Activated gamma-delta T cell (primary cell): ENCODE measurements at places on chromosomes 3 and 15.

DNA sequence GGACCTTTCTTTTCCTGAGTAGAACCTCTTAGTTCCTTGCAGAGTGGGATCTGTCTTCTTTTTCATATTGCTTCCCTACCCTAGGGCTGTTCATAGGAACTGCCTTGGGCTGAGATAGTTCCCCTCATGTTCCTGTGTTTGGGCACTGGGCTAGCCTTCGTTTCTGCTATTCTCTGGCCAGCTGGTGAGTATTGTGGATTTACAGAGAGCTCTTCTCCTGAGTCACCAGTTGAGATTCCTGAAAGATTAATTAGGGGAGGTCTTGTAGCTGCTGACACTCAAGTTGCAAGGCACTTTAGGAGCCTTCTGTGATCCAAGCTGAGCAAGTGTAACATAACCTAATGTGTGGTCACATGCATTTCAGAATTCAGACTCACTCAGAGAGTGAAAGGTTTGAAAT, 30.7 kb downstream of the CHD2 start:
- DNase-seq: no peak

GRCh38 chr15:54843006-54843405, 353.7 kb downstream of the RSL24D1 start:
- no peak for DNase-seq

- no peak for DNase-seq
These were observed 6.1 kb downstream of the SKOR1 start for GRCh38 chr15:67831363-67831762.

DNA sequence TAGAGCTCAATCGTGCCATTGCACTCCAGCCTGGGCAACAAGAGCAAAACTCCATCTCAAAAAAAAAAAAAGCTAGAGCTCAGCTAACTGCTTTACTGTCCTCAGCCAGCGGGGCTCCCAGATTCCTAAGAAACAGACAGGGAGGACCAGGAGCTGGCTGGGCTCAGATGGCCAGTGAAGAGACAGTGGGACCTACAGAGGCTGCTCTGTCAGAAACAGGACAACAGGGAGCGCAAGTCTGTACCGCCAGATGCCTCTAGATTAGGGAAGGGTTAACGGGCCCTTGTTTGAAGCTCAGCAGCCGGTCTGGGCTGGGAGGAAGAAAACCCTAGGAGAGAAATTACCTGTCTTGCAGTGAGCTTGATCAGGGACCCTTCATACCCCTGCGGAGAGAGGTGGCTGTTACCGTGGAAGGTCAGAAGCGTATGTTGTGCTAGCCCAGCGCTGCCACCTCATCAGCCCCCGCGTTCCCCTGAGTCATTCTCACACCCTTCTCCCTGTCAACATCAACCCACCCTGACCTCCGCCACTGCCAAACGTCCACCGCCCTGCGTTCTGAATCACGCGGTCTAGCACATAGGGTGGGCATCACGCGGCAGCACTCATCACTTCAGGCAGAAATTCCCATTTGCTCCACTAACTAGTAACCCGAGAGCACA, 25.3 kb downstream of the RBPMS2 start:
- DNase-seq: no peak

DNA sequence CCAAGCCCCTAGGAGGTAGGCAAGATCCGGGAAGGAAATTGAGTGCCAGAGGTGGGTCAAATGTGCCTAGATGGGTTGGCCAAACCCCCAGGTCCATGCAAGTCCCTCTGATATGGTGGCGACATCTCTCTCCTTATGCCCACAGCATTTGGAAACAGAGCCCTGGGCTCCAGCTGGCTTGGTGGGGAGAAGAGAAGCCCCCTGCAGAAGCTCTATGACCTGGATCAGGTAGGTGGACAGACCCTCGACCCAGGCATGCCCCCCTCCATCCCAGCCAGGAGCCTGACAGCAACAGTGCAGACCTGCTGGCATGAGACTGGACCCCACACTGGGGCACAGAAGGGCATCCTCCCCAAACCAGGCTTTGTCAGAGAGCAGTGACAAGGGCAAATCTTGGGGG, 12.2 kb downstream of the CHST13 start:
- DNase-seq: no peak

- no peak for DNase-seq
These were observed 2.7 kb downstream of the IGF1R start for GRCh38 chr15:98651036-98651481.

GRCh38 chr3:191397771-191398170, 63.2 kb upstream of the PYDC2 start:
- DNase-seq: no peak

DNA sequence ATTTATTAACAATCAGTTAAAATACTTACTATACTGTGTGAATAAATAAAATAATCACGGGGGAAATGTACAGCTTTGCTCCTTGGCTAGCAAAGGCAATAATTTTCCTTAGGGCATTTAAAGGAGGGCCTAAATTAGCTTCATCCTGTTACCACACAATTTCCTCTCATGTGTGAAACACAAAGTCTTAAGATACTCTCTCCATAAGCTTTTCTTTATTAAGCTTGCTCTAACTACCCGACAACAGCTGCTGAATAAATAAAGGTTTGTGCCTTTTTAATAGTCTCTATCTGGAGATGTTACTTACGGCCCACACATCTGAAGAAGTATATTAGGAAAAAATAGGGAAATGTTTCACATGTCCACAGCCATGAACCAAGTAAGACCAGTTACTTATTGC, 29.7 kb downstream of the ZNF106 start:
- no peak for DNase-seq

DNA sequence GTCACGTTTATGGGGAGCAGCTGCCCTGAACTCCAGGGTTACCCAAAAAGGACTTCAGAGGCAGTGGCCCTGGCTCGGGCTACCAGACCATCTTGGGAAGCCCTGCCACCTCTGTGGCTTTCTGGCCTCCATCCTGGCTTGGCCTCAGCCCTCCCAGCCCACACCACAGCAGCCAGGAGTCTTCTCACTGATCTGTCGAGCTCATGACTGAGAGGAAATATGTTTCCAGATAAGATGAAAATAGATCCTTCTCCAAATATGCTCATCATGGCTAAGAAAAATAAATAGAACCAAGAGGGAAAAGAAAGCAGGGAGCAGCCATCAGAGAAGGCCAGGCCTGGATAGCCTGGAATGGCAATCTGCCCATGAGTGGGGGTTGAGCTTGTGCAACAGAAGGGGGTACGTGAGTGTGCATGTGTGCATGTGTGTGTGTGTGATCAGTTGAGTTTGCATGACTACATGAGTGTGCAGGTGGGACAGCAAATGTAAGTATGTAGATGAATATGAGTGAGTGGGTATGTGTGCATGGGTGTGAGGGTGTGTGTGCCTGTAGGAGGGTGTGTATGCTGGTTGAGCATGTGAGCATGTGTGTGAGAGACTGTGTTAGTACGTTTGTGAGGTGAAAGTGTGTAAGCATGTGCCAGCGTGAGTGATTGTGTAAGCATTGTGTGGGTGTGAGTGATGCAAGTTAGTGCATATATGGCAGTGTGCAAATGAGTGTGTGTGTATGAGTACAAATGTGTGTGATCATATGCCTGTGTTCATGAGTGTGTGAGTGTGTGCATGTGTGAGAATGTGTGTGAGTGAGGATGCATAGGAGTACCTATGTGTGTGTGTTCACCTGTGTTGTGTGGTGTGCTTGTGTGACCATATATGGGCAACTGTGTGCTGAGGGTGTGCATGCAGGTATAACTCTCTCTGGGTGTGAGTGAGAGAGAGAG, 9.9 kb upstream of the RFT1 start:
- DNase-seq: no peak

GRCh38 chr15:99431661-99432091, 134.1 kb upstream of the MEF2A start:
- no peak for DNase-seq

- no peak for DNase-seq
These were observed 30.9 kb upstream of the PYDC2 start for GRCh38 chr3:191430103-191430502.

DNA sequence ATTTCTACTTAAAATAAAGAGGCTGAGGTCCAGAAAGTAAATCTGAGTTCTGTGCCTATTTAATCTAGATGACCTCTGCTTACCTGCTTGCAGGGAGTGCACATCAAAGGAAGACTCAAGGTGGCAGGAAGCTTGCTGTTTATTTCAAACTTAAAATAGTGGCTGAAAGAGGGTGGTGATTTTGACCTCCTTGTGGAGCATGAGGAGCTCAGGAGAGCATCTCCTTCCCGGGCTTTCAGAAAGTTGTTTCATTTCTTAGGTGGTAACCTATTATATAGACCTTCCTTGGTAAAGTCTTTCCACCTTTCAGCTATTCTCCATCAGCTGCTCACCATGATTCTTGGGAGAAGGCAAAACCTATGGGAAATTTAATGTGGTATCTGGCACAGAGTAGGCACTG, 494 bp downstream of the GCSAM start:
- DNase-seq: no peak

- no peak for DNase-seq
These were observed 1103.7 kb upstream of the EPHA6 start for GRCh38 chr3:95710684-95711083.

DNA sequence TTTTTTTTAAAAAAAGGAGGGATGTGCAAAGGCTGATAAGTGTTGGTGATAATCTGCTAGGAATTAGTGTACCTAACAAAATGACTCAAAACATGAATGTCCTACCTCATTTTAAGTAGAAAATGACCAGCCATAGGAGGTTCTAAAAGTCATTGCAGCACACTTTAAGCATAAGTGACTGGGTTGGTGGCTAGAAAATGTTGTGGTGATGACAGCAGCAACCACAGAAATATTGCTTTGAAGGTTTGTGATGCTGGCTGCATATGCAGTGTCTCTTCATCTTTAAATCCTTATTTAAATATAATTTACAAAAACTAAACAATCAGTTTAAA, 55.2 kb downstream of the CMSS1 start:
- DNase-seq: no peak

DNA sequence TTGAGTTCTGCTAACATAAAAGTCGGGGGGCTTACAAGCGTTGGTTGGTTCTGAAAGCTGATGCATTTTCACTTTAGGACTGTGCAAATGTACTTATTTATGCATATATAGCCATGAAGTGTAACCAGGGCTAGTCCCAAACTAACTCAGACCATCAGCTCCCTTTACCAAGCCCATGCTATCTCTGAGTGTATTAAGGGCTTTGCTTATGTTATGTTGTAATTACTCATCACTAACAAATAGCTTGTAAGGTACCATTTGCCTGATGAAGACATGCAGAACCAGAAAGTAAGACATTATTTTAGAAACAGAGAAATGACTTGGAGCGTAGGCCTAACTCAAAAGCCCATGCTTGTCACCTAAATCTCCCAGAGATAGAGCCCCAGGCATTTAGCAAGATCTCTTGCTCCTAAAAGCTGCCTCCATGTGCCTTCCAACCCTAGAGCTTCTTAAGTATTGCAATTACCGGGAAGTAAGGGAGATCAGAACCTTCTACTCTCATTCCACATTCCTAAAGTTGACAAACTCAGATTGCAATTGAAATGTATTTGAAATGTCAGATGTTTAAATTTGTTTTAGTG, 362.9 kb upstream of the RBMS3 start:
- DNase-seq: no peak

- DNase-seq: no peak
These were observed 61.6 kb upstream of the CTDSPL start for GRCh38 chr3:37800022-37800551.

DNA sequence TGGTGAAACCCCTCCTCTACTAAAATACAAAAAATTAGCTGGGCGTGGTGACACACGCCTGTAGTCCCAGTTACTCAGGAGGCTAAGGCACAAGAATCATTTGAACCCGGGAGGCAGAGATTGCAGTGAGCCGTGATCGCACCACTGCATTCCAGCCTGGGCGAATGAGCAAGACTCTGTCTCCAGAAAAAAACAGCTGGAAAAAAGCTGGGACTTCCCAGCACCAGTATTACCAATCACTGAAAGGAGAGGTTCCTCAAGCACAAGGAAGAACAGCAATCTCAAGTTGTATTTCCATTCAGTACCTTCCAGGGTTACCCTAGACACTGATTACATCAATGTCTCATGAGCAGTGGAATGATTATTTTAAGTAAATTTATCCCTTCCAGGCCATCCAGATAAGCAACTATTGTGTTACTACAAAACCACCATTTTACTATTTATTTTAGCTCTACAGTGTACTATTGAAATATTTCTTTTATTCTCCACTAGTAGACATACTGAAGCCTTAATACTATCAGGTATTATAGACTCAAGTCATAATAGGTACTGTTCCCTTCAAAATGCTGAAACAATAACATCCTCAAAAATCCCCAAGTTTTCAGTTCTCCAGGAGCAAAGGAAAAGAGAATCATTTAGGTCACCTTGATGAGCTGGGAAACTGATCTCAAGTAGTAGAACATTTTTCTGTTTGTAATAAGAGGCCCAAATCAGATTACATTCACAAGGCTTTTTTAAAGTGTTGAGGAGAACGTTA, 54.8 kb upstream of the VGLL4 start:
- no peak for DNase-seq

- no peak for DNase-seq
These were observed 40.9 kb downstream of the KLHL18 start for GRCh38 chr3:47323431-47324277.

DNA sequence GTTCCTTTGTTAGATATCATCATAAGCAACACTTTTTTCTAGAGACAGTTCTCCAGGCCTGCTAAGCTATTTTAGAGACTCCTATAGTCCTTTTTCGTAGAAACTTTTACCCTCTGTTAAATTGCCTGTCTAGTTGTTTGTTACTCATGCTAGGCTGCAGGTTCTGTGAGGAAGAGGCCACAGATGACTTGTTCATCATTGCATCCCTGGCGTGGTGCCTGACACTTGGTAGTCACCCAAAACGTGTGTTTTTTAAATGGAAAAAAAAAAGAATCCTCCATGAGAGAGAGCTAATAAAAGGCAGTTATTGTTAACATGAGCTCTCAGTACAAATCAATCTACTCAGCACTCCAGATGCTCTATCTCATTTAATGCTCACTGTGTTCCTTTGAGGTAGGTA, 35.1 kb downstream of the CCDC54 start:
- DNase-seq: no peak

GRCh38 chr3:119580067-119580760, 922 bp downstream of the ADPRH start:
- DNase-seq: no peak

GRCh38 chr3:193732391-193732790, 139.4 kb downstream of the OPA1 start:
- no peak for DNase-seq

- DNase-seq: no peak
These were observed 22.3 kb downstream of the ANKDD1A start for GRCh38 chr15:64934023-64934422.

DNA sequence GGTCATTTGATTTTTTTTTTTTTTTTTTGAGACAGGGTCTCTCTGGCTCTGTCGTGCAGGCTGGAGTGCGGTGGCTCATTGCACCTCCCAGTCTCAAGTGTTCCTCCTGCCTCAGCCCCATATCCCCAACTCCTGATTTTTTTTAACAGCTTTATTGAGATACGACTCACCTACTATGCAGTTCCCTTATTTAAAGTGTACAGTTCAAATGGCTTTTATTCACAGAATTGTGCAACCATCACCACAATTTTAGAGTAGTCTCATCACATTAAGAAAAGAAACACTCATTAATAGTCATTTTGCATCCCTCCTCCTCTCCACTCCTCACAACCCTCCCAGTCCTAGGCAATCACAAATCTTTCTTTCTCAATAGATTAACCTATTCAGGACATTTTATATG, 1.9 kb upstream of the TRA2B start:
- no peak for DNase-seq
